ENCODE measurements at places on chromosomes 7 and 10.

GRCh38 chr7:138979226-138979979 is 1.8 kb downstream of the KIAA1549 start:
- no peak for DNase-seq

GRCh38 chr10:69956741-69957230 is 95.9 kb upstream of the MACROH2A2 start:
- DNase-seq: no peak

DNA sequence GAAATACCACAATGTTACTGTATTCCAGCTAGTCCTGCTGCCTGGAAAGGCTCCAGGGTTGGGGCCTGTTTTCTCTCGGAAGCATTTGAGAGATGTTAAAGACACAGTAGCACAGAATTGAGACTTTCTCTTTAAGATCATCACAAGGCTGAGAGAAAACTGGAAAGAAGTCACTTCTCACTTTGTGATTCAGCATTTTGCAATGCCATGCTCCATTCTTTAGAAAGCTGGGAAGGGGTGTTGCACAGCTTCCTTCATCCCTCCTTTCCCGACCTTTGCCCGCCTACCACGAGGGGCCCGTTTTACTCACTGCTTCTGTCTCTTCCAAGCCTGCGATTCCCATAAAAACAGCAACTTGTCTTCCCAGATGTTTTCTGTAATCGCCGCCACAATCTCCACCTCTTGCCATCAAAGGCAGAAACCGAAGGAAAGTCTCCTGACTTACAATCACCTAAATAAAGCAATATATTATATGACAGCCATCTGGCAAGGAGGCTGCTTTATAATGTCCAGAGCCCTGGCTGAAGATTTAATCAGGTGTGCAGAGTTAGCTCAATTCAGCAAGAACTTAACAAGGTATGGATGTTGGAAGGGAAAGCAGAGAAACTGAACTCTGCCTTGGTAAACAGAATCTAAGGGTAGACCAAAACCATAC is 18.9 kb downstream of the NOD1 start:
- peak; percentile 65 for DNase-seq

DNA sequence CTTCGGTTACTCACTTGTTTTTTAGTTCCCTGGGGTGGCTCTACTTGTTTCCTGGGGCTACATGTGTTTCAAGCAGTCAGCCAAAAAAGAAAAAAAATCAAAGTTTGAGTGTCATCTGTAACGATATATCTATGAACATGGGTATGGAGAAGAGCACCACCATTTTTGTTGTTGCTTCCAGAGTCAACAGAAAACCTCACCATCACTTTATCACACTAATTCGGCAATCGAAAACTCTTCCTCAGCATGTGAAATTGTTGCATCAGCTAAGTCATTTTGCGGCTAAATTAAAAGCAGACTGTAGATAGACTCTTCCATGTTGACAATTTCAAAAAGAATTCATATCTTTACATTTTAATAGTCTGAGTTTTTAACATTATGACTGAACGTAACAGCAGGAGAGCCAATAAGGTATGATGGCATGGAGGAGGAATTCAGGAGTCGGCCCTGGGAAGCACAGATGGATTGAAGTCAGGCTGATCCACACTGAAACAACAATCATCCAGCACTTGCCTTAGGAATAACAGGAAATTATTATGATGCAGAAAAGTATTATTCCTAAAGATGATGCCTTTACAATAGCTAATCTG is 455.7 kb upstream of the KLF6 start:
- no peak for DNase-seq

- DNase-seq: no peak
Measured at GRCh38 chr7:1761097-1761496, 91.0 kb downstream of the ELFN1 start.

DNA sequence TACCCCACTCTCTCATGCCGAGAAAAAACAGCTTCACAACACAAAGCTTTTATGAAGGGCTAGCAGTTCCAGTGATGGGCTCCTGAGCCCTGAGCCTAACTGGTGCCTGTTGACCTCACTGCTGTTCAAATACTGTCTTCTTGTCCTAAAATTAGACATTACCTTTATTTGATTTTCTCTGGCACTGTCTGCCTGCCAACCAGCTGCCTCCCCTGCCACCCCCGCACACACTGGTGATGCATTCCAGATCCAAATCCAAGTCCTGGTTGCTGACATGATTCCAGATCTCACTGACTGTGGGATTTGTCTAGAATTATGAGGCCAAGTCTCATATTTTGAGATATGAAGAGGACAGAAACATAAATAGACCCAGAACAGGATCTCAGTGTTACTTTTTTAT is 816.2 kb downstream of the NRG3 start:
- DNase-seq: no peak

DNA sequence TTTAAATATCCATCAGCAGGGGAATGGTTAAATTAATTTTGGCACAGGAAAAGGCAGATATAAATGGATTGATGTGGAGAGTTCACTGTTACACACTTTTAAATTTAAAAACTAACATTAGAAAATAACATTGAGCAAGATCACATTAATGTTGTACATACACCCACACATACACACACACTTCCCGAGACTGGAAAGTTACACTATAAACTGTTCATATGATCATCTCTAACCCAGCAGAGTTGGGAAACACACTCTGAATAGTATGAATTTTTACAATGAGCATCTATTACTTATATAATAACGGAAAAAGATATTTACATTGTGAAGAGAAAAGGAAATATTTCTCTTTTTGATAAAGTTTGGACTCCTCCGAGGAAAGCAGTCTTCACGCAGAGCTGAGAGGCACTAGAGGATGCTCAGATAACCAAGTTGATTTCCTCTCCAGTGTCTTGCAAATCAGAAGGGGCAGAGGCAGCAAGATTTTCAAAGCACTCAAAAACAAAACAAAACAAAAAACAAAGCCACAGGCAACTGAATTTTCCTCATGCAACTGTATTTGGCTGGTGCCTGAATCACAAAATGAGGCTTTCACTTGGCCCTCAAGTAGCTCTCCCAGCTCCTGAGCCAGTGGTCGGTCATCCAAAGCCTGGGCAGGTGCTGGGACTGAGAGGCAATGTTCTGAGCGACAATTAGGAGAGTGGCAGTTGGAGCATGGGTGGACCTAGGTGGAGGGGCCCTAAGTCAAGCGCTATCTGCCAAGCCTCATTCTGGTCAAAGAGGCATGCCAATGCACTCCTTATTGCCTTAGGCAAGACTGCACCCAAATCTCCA is 10.5 kb upstream of the GATAD1 start:
- no peak for DNase-seq

DNA sequence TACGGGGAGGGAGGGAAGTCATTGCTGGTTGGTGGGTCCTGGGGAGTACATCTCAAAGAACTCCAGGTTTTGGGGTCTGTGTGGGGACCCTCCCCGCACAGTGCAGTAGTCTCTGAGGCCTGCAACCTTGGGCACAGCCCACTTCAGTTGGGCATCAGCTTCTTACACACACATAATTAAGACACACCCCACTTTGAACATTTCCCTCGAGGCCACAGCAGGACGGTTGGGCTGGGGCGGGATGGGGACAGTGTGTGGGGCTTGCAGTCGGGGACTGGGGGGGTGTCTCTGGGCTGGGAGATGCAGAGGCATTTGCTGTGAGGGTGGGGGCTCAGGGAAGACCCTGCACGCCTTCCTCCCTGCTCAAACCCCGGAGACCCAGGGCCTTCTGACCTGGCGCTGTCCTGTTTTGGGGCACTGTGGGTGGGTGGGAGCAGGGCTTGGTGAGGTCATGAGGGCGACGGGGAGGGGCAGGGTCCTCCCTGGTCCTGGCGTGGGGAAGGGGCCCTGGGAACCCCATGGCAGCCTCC is 1.3 kb downstream of the LFNG start:
- no peak for DNase-seq

DNA sequence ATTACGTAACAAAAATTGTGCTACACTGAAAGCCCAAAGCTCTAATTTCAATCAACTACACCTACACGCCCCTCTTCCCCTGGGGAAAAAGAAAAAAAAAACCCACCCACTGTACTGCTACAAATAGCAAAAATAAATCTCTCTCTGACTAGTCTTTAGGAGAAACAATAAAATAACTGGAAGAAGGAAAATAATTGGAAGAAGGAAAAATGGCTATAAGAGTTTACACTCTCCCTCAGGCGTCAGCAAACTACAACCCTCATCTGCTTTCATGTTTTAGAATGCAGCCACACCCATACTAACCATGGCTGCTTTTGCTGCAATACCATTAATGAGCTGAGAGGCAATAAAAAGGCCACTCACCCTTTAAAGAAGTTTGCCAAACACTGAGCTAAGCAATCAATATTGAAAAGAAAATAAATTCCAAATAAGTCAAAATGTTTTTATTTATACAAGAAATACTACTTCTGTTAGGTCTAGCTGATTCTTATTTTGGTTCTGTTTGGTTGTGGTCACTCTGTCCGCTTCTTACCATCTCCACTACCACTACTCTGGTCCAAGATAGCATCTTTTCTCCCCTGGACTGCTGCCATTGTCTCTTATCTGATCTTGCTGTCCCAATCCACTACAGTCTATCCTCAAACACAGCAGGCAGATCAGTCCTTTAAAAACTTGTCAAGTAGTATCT is 3.8 kb downstream of the MINDY3 start:
- no peak for DNase-seq

GRCh38 chr10:43138757-43139241 is 554 bp downstream of the CSGALNACT2 start:
- DNase-seq: no peak

GRCh38 chr10:1633783-1634182 is 103.5 kb downstream of the ADARB2 start:
- DNase-seq: no peak
